A549 treated with CpdA at 1 μM for 4 hours (cell line): ENCODE measurements at places on chromosomes 1 and 21. TPM values are rescaled to one million over a fixed set of nuclear protein-coding genes. Genes with fewer than 3 reads are reported as not detected.

Gene TMEM234
- total RNA-seq: 8.8 to 10.4 TPM (median 9.5 TPM) in 5 replicates

Gene RAB25
- 0.31 to 0.36 TPM in 2 of 5 replicates, not detected in the others for total RNA-seq

Gene LINGO4
- not detected in 5 replicates for total RNA-seq

Gene ALX3
- not detected in 5 replicates for total RNA-seq

Gene NOS1AP
- total RNA-seq: 0.24 to 0.98 TPM (median 0.43 TPM) in 5 replicates
